ENCODE measurements at places on chromosomes 5 and 9. TPM values are rescaled to one million over a fixed set of nuclear protein-coding genes. Genes with fewer than 3 reads are reported as not detected.

DNA sequence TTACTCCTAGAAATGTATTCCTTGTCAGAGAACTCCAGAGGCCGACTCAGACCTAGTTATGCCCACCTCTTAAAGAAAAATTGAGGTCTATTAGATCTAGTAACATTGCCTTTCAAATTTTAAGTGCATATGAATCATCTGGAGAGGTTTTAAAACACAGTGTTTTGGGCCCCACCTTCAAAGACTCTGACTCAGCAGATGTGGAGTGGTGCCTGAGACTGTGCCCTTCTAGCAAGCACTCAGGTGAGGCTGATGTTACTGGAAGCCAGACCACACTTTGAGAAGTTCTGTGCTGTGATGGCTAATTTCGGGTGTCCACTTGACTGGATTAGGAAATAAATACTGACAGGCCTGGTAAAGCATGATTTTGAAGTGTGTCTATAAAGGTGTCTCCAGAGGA is 10.6 kb downstream of the FOXB2 start:
- H3K4me3 ChIP-seq = no peak overlapping the region
- H3K27ac ChIP-seq = no peak overlapping the region
- H3K36me3 ChIP-seq = no peaks in the 10 kb centered on the region

DNA sequence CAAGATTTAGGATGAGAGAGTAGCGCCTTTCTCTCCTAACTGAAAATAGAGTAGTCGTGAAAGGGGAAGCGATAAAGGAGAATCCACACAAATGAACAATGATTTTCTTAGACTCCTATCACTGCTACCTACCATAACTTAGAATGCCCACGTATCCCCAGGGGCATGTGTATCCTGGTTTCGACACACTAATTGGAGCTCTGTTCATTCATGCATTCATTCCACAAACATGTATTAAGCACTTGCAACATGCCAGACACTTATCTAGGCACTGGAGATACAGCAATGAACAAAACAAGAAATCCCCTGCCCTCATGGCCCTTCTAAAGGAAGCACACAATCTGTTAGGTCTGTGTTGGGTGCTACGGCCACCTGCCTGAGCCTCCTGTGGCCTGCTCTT is 40.0 kb downstream of the ARL15 start:
- no peaks in the 10 kb centered on the region for H3K27me3 ChIP-seq
- no peak overlapping the region for H3K4me3 ChIP-seq
- H3K36me3 ChIP-seq = no peaks in the 10 kb centered on the region
- H3K4me1 ChIP-seq = no peaks in the 10 kb centered on the region
- H3K27ac ChIP-seq = no peak overlapping the region

GRCh38 chr5:158419186-158419585 is 560.2 kb upstream of the CLINT1 start:
- no peak for DNase-seq
- no peaks in the 10 kb centered on the region for H3K4me1 ChIP-seq
- no peak overlapping the region for H3K4me3 ChIP-seq
- no peaks in the 10 kb centered on the region for H3K36me3 ChIP-seq

- DNase-seq = no peak
- peaks cover 5% of the 10 kb centered on the region for H3K4me1 ChIP-seq
- no peak overlapping the region for H3K27ac ChIP-seq
- no peaks in the 10 kb centered on the region for H3K36me3 ChIP-seq
- H3K27me3 ChIP-seq = peaks cover 5% of the 10 kb centered on the region
These were observed 100.8 kb upstream of the TBCA start for GRCh38 chr5:77876862-77877502.

- H3K27me3 ChIP-seq = peaks cover 27% of the 10 kb centered on the region
- no peaks in the 10 kb centered on the region for H3K36me3 ChIP-seq
- H3K27ac ChIP-seq = no peak overlapping the region
- H3K4me3 ChIP-seq = no peak overlapping the region
These were observed 46.5 kb downstream of the CXXC5 start for GRCh38 chr5:139694556-139695177.

PPP3R2 gene
- total RNA-seq = not detected

DBH gene
- total RNA-seq = not detected

DNA sequence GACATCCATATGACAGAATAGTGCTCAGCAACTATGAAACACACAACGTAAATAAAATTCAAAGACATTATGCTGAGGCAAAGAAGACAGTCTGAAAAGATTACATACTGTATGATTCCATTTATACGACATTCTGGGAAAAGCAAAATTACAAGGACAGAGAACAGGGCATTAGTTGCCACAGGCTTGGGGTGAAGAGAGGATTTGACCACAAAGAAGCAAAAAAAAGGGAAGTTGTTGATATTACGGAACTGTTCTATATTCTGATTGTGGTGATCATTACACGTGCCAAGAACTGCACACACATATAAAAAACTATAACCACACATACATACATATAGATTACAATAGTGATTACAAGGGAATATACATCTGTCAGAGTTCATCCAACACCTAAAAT is 24.1 kb downstream of the CDK5RAP2 start:
- peaks cover 7% of the 10 kb centered on the region for H3K4me1 ChIP-seq
- DNase-seq = no peak
- no peak overlapping the region for H3K27ac ChIP-seq

CDHR2 gene
- total RNA-seq = 0.45 TPM

- no peak overlapping the region for H3K27ac ChIP-seq
- H3K4me3 ChIP-seq = no peak overlapping the region
- no peaks in the 10 kb centered on the region for H3K4me1 ChIP-seq
- no peak for DNase-seq
- no peaks in the 10 kb centered on the region for H3K27me3 ChIP-seq
- no peaks in the 10 kb centered on the region for H3K36me3 ChIP-seq
These were observed 178.1 kb upstream of the COX7C start for GRCh38 chr5:86439593-86440110.

GRCh38 chr9:84123648-84124406 is 143.2 kb downstream of the RMI1 start:
- no peak overlapping the region for H3K27ac ChIP-seq
- no peaks in the 10 kb centered on the region for H3K36me3 ChIP-seq
- H3K4me3 ChIP-seq = no peak overlapping the region
- H3K27me3 ChIP-seq = peaks cover 13% of the 10 kb centered on the region
- DNase-seq = no peak

C9 gene
- total RNA-seq = not detected

PAXX gene
- total RNA-seq = 90.2 TPM

SOX30 gene
- total RNA-seq = not detected

DNA sequence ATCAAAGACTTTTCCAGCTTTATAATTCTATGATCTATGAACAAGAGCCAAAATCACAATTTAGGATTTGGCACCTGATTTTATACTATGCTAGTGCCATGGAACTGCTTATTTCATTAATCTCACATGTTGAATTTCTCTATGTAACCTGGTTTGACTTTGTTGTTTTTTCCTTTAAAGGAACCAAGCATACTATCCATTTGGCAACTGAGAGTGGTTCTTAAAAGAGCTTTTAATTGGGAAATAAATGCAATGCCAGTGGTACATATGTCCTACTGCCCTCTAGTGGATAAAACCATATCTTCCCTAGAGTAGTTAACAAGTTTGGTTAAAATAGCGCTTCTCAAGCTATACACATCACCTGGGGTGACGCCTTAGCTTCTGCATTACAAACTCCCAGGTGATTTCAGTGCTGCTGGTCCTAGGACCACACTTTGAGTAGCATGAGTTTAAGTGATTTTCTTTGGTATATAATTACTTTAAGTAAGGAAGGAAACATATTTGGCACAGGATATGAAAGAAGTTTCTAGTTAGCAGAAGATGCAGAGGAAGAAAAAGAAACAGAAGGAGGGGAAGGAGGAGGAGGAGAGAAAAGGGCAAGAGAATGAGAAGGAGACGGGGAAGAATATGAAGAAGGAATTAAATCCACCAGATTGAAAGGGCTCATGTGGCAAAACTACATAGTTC is 56.8 kb downstream of the FGF10 start:
- no peaks in the 10 kb centered on the region for H3K27me3 ChIP-seq
- no peak overlapping the region for H3K27ac ChIP-seq
- DNase-seq = no peak
- no peak overlapping the region for H3K4me3 ChIP-seq
- no peaks in the 10 kb centered on the region for H3K36me3 ChIP-seq

PURA gene
- 12.0 TPM for total RNA-seq

- H3K4me3 ChIP-seq = no peak overlapping the region
- peaks cover 4% of the 10 kb centered on the region for H3K4me1 ChIP-seq
- no peak for DNase-seq
- no peaks in the 10 kb centered on the region for H3K36me3 ChIP-seq
- H3K27ac ChIP-seq = no peak overlapping the region
These were observed 1.3 kb upstream of the LURAP1L start for GRCh38 chr9:12773562-12773961.

GRCh38 chr9:95082401-95083084 is 235.0 kb downstream of the FANCC start:
- no peak overlapping the region for H3K27ac ChIP-seq
- no peak overlapping the region for H3K4me3 ChIP-seq
- no peaks in the 10 kb centered on the region for H3K4me1 ChIP-seq
- no peak for DNase-seq
- H3K36me3 ChIP-seq = no peaks in the 10 kb centered on the region
- no peaks in the 10 kb centered on the region for H3K27me3 ChIP-seq

- no peak overlapping the region for H3K4me3 ChIP-seq
- H3K36me3 ChIP-seq = no peaks in the 10 kb centered on the region
- no peaks in the 10 kb centered on the region for H3K4me1 ChIP-seq
- no peak for DNase-seq
- H3K27me3 ChIP-seq = no peaks in the 10 kb centered on the region
These were observed 529.6 kb downstream of the PSAT1 start for GRCh38 chr9:78826527-78826926.

GRCh38 chr5:153598099-153598498 is 107.6 kb downstream of the GRIA1 start:
- no peak overlapping the region for H3K27ac ChIP-seq
- no peak for DNase-seq
- H3K4me1 ChIP-seq = no peaks in the 10 kb centered on the region
- no peak overlapping the region for H3K4me3 ChIP-seq
- no peaks in the 10 kb centered on the region for H3K27me3 ChIP-seq

PAEP gene
- total RNA-seq = not detected

SPAG8 gene
- 0.21 TPM for total RNA-seq

TRIM14 gene
- 47.3 TPM for total RNA-seq

IFNA2 gene
- not detected for total RNA-seq

DNA sequence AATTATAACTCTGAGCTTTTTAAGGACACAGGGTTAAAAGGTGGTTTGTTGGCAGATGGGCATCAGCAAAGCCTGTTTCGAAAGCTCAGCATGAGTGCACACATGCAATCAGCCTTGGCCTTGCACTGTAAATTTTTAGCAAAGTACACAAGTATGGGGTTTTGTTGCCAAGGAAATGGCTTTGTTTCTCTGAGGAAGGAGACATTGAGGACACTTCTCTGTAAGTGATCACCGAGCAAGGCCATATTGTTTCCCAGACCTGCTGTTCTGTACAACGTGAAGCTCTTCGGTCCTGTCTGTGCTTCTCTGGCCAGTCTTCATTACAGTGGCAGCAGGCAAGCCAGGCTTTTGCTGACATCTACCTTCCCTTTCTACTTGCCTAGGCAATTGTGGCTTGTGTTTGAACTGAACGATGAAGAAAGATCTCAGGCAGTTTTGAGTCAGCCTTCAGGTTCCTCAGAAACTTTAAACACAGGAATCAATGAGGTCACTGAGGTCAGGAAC is 27.9 kb upstream of the GLRX start:
- H3K36me3 ChIP-seq = no peaks in the 10 kb centered on the region
- no peak for DNase-seq
- peaks cover 12% of the 10 kb centered on the region for H3K4me1 ChIP-seq
- H3K4me3 ChIP-seq = no peak overlapping the region
- H3K27me3 ChIP-seq = peaks cover 16% of the 10 kb centered on the region

- no peaks in the 10 kb centered on the region for H3K36me3 ChIP-seq
- no peak overlapping the region for H3K4me3 ChIP-seq
- DNase-seq = no peak
- H3K27me3 ChIP-seq = peaks cover 13% of the 10 kb centered on the region
- no peaks in the 10 kb centered on the region for H3K4me1 ChIP-seq
These were observed 171.7 kb downstream of the MACROH2A1 start for GRCh38 chr5:135227064-135228022.
